ENCODE measurements at places on chromosomes 6 and 20.
A peak's percentile ranks its signal among the peaks of the same experiment; 100 is the strongest.

DNA sequence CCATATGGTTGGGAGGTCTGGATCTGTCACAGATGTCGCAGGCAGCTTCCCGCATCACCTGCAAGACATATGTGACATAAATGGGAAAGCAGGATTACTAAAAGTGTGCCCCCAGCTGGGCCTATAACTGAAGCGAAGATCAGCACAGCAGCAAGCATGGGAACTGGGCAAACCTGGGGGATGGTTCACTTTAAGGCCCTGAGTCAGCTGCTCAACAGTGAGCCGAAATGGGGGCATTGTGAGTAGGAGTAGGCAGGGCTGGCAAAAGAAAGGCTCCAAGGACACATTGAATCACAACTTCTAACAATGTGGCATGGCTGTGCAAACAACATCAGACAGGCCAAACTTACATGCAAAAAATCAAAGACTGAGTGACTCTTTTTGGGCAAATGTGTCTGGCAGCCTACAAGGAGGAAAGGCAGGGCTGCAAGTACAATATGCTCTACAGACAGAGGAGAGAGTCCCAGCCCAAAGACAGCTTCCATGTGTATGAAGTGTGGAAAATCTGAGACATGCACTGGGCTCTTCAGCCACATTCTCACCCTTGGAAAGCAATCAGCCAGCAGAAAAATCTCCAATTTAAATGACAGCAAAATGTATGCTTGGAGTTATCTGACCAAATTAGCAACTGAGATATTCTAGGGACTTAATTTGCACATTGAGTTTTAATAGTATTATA lies 531.0 kb upstream of the MMS22L start:
- no peaks in the 10 kb centered on the region for H3K27me3 ChIP-seq
- H3K4me1 ChIP-seq = no peaks in the 10 kb centered on the region
- no peak for DNase-seq
- H3K4me3 ChIP-seq = no peak overlapping the region
- H3K36me3 ChIP-seq = no peaks in the 10 kb centered on the region

DNA sequence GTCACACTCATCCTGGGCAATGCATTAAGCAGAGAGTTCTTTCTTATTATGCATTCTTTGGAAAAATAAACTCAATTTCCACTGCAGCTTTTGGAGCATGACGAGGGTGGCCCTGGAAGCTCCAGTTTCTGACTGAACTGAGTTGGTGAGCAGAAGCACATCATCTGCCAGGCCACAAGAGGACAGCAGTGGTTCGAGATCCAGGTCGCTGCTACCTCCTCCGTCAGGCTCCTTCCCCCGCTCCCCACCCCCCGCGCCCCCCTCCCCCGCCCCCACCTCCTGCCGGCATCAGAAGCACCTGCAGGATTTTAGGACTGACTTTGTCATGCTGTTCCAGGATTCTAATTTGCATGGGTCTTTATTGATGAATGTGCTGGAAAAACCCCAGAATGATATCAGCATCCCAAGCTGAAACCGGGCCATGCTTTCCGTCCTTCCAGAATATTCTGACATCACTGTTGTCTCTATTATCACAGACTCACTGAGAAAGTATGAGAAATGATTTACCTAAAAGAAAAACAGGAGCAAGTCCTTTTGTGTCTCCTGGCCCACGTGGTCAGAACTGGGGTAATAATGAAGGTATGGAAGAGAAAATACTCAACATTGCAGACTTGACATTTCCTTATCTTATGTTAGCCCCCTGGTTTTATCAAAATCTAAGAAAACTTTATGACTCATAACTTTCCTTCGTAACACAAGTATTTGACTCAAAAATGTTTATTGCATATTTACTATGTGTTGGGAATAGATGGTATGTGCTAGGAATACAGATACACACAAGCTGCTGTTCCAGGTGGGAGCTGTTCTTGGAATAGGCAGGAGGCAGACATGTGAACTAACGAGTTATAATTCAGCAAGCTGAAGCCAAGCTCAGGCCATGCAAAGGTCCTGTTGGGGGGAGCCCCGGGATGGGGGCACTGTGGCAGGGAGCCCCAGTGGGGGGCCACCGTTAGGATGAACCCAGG lies 220.2 kb upstream of the EXOC2 start:
- no peak overlapping the region for H3K4me3 ChIP-seq
- no peaks in the 10 kb centered on the region for H3K4me1 ChIP-seq
- DNase-seq = no peak
- H3K27me3 ChIP-seq = peaks cover 13% of the 10 kb centered on the region

DNA sequence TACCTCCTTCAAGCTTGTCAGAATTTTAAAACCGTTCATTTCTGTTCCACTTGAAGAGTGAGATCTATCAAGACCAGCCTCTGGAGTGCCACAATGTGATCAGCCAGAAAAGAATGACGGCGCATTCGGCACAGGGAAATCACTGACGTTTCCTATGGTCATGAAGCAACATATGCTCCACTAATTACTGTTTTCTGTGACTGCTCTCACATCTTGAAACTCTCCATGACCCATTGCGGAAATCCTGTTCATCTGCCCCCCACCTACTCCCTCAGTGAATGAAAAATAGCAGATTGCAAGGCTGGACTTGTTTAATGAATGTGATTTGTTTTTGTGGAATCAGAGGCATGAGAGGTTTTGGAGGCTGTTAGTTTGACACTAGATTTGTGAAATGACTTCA lies 53.2 kb downstream of the SAMD5 start:
- no peak overlapping the region for H3K27ac ChIP-seq
- H3K27me3 ChIP-seq = no peaks in the 10 kb centered on the region
- H3K4me3 ChIP-seq = no peak overlapping the region
- H3K4me1 ChIP-seq = no peaks in the 10 kb centered on the region

GRCh38 chr6:144131248-144131709 lies 19.0 kb upstream of the STX11 start:
- H3K27me3 ChIP-seq = no peaks in the 10 kb centered on the region
- no peak overlapping the region for H3K4me3 ChIP-seq
- H3K27ac ChIP-seq = no peak overlapping the region
- H3K4me1 ChIP-seq = peaks cover 4% of the 10 kb centered on the region
- DNase-seq = no peak
- no peaks in the 10 kb centered on the region for H3K36me3 ChIP-seq

- H3K36me3 ChIP-seq = no peaks in the 10 kb centered on the region
- H3K4me3 ChIP-seq = no peak overlapping the region
- no peaks in the 10 kb centered on the region for H3K27me3 ChIP-seq
- no peaks in the 10 kb centered on the region for H3K4me1 ChIP-seq
- DNase-seq = no peak
- no peak overlapping the region for H3K27ac ChIP-seq
These were observed 460.9 kb upstream of the SULF2 start for GRCh38 chr20:48246061-48246790.

DNA sequence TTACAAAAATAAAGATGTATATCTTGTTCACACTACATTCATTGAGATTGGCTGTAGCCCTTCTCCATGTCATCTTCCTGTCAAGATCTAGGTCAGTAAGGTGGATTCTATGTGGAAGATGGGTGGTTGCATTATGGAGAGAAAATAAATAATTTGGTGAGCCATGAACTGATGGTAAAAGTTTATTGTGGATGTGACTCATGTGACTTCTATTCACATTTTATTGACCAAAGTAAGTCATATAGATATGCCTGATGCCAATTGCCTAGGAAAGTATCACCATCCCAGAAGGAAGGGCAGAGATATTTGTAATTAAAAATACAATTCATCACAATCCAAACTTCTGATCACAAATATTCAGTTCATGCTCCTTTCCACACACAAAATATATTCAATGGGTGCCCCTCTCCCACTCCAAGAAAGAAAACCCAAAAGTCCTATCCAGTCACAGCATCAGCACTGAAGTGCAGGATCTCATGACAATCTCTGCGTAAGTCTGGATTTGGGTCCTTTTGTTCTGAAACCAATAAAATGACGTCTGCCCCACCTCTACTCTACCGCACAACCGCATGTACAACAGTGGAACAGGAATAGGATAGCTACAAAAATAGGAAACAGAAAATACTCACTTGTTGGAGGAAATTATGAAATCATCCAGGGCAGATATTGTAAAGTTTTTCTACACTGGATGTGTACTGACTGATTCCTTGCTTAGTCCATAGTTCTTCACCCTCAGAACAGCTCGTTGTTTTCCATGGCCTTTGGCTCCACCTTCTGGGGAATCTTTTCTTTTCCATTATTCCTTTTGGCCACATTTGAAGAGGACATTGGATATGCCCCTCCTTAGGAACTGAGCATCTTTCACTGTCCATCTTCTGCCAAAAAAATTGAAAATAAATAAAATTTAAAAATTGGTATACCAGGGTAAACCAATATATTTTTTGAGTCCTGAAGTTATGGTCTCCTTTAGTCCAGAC lies 16.1 kb upstream of the SLC17A3 start:
- no peak for DNase-seq
- no peaks in the 10 kb centered on the region for H3K4me1 ChIP-seq
- H3K27ac ChIP-seq = no peak overlapping the region
- no peak overlapping the region for H3K4me3 ChIP-seq
- H3K36me3 ChIP-seq = no peaks in the 10 kb centered on the region

- H3K27me3 ChIP-seq = peaks cover 3% of the 10 kb centered on the region
- DNase-seq = no peak
- H3K4me1 ChIP-seq = no peaks in the 10 kb centered on the region
- no peak overlapping the region for H3K4me3 ChIP-seq
- H3K36me3 ChIP-seq = no peaks in the 10 kb centered on the region
- H3K27ac ChIP-seq = no peak overlapping the region
These were observed 5.6 kb downstream of the CST4 start for GRCh38 chr20:23683281-23683680.

GRCh38 chr6:39214120-39214813 lies 15.0 kb downstream of the KCNK5 start:
- peaks cover 7% of the 10 kb centered on the region for H3K4me1 ChIP-seq
- no peaks in the 10 kb centered on the region for H3K27me3 ChIP-seq
- DNase-seq = no peak
- no peak overlapping the region for H3K27ac ChIP-seq
- H3K4me3 ChIP-seq = no peak overlapping the region
- H3K36me3 ChIP-seq = no peaks in the 10 kb centered on the region

- peaks cover 19% of the 10 kb centered on the region for H3K36me3 ChIP-seq
- peaks cover 34% of the 10 kb centered on the region for H3K4me1 ChIP-seq
- peak overlapping the region; percentile 41 for H3K27ac ChIP-seq
- no peaks in the 10 kb centered on the region for H3K27me3 ChIP-seq
- peak overlapping the region; percentile 37 for H3K4me3 ChIP-seq
These were observed 369 bp upstream of the NSFL1C start for GRCh38 chr20:1467082-1467354.

- no peak overlapping the region for H3K27ac ChIP-seq
- no peaks in the 10 kb centered on the region for H3K27me3 ChIP-seq
- DNase-seq = no peak
These were observed 63.6 kb upstream of the SNRPB2 start for GRCh38 chr20:16666272-16666671.

DNA sequence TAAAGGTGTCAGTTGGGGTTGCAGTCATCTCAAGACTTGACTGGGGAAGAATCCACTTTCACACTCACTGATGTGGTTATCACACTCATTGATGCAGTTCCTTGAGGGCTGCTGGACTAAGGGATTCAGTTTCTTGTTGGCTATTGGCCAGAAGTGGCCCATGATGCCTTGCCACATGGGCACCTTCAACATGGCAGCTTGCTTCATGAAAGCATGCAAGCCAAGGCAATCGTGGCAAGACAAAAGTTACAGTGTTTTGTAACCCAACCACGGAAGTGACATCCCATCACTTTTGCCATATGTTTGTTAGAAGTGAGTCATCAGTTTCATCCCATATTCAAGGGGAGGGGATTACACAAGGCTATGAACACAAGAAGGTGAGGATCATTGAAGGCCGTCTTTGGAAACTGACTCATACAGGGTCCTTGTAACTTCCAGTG lies 3.8 kb upstream of the RANBP9 start:
- no peak overlapping the region for H3K4me3 ChIP-seq
- H3K27ac ChIP-seq = no peak overlapping the region
- no peaks in the 10 kb centered on the region for H3K36me3 ChIP-seq
- no peaks in the 10 kb centered on the region for H3K27me3 ChIP-seq
- H3K4me1 ChIP-seq = peaks cover 13% of the 10 kb centered on the region
- no peak for DNase-seq

DNA sequence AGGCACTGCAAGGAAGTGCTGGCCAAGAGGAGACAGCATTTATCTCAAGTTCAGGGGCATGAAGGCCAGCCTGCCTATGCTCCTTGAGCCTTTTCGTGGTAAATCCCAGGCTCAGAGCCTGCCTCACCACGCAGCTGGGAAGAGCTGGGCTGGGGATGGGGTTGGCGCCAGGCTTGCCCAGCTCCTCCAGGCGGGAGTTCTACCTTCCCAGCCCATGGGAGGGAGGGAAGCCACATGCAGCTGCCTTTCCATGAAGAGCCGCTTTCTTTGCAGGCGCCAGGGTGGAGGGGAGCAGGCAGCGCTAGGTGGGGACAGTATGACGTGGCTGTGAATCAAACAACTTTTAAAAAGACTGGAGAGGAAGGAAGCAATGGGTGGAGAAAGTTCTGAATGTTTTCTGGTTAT lies 19.5 kb upstream of the SIRT5 start:
- no peaks in the 10 kb centered on the region for H3K36me3 ChIP-seq
- DNase-seq = no peak
- no peak overlapping the region for H3K4me3 ChIP-seq
- no peaks in the 10 kb centered on the region for H3K4me1 ChIP-seq
- H3K27me3 ChIP-seq = no peaks in the 10 kb centered on the region

GRCh38 chr6:101294676-101295075 lies 98.8 kb upstream of the GRIK2 start:
- no peak overlapping the region for H3K27ac ChIP-seq
- H3K4me1 ChIP-seq = no peaks in the 10 kb centered on the region
- no peak for DNase-seq
- no peak overlapping the region for H3K4me3 ChIP-seq
- H3K27me3 ChIP-seq = no peaks in the 10 kb centered on the region

DNA sequence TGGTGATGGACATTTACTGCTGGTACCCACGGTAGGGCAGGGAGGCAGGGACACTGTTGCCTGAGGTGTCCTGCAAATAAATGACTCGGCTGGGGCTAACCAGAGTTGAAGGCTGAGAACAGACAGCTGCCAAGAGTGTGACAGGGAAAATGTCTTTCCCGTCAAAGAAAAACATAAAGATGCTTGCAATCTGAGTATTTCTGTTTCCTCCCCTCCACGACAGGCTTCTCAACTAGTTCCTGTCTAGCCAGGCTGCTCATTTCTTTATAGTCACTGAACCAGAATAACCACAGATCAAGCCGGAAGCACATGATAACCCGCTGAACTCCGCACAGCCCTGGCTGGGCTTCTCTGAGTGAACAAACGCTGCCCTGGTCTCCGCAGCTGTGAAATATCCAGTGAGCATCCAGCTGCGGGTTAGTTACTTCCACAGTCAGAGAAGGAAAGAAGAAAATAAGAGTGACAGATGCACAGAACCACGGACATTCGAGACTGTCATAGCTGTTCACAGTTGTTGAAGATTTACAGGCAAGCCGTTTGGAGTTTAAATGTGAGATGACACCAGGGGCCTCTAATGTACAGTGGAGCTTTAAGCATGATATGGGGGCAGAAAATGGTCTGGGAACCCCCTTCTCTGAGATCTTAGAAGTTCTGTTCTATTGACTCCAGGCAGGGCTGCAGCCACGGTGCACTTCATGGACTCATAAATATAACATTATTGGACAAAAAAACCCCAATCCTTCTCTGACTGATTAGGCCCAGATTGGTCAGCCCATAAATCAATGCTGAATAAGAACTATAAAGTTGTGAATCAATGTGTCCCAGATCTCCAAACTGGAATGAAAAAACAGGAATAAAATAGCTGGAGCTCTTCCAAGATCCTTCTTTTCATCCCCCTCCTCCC lies 299.9 kb upstream of the SUPT3H start:
- peak overlapping the region; percentile 21 for H3K4me3 ChIP-seq
- DNase-seq = peak; percentile 20
- H3K4me1 ChIP-seq = peaks cover 34% of the 10 kb centered on the region
- H3K27me3 ChIP-seq = no peaks in the 10 kb centered on the region

All from CD4-positive, alpha-beta T cell (primary cell).